ENCODE measurements at places on chromosomes 1 and 21. TPM values are rescaled to one million over a fixed set of nuclear protein-coding genes. Genes with fewer than 3 reads are reported as not detected.

The LRRC3 gene
- 0.70 TPM for total RNA-seq

The MSH4 gene
- total RNA-seq, result 0.15 TPM

The PAQR6 gene
- not detected for total RNA-seq

GRCh38 chr1:241747992-241748391 lies 95.9 kb downstream of the WDR64 start:
- no peaks in the 10 kb centered on the region for H3K36me3 ChIP-seq
- H3K27me3 ChIP-seq, result no peaks in the 10 kb centered on the region
- H3K4me3 ChIP-seq, result no peak overlapping the region
- H3K27ac ChIP-seq, result no peak overlapping the region

DNA sequence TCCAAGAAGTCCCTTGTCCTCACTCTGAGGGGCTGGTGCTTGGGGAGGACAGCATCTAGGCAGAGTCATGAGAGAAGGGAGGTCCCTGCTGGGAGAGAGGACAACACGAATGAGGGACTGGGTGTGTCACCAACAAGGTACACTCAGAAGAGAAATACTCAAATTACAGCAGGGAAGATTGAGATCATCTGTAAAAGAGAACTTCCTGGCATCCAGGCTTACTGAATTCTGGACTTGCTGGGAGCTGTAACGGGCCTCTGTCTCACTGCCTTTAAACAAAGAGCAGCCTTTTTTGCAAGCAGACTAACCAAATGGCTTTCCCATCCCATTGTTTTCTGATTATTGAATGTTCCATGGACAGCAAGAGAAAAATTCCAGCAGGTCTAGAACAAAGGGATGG lies 195.7 kb upstream of the RAB4A start:
- no peaks in the 10 kb centered on the region for H3K36me3 ChIP-seq
- peak; percentile 20 for DNase-seq
- no peak overlapping the region for H3K27ac ChIP-seq
- H3K4me3 ChIP-seq, result no peak overlapping the region

DNA sequence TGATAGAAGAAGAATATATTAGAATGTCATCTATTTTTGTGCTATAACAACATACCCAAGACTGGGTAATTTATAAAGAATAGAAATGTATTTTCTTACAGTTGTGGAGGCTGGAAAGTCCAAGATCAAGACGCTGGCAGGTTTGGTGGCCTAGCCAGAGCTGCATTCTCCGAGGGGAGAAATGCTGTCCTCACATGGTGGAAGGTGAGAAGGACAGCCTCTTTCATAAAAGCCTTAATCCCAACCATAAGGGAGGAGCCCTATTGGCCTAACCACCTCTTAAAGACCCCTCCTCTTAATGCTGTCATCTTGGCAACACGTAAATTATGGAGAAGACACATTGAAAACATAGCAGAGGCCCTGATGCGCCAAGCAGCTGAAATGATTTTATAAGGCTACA lies 60.1 kb upstream of the KAZN start:
- DNase-seq, result no peak
- no peak overlapping the region for H3K4me3 ChIP-seq
- no peak overlapping the region for H3K27ac ChIP-seq
- no peaks in the 10 kb centered on the region for H3K27me3 ChIP-seq

GRCh38 chr1:27414091-27414490 lies 21.7 kb downstream of the GPR3 start:
- H3K36me3 ChIP-seq, result no peaks in the 10 kb centered on the region
- no peak for DNase-seq
- no peak overlapping the region for H3K4me3 ChIP-seq
- no peaks in the 10 kb centered on the region for H3K27me3 ChIP-seq
- peak overlapping the region; percentile 32 for H3K27ac ChIP-seq
- peaks cover 28% of the 10 kb centered on the region for H3K4me1 ChIP-seq

DNA sequence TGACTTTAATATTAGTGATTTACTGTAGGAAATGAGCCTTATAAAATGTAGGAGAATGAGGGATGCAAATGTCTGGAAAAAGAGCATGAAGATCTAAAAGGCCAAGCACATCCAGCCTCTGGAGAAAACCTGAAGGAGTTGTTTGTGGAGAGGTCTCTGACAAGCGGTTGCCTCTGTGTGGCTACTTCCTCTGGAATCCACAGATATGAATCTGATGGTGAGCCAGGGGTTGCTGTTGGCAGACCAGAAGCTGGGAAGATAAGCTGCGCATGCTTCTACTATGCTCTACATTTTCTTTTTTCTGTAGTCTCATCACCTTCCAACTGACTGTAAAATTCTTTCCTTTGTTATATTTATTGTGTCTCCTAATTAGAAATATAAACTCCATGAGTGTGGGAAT lies 248.6 kb downstream of the OLFM3 start:
- no peak overlapping the region for H3K4me3 ChIP-seq
- H3K36me3 ChIP-seq, result no peaks in the 10 kb centered on the region
- no peak for DNase-seq

- H3K4me3 ChIP-seq, result no peak overlapping the region
- peaks cover 7% of the 10 kb centered on the region for H3K4me1 ChIP-seq
- H3K36me3 ChIP-seq, result no peaks in the 10 kb centered on the region
- no peak overlapping the region for H3K27ac ChIP-seq
Measured at GRCh38 chr1:153465811-153466636, 5.6 kb upstream of the S100A7 start.

GRCh38 chr1:24643363-24644099 lies 429 bp downstream of the SRRM1 start:
- H3K4me1 ChIP-seq, result peaks cover 23% of the 10 kb centered on the region
- H3K27ac ChIP-seq, result peak overlapping the region; percentile 92
- H3K36me3 ChIP-seq, result no peaks in the 10 kb centered on the region
- H3K4me3 ChIP-seq, result peak overlapping the region; percentile 84

- H3K36me3 ChIP-seq, result no peaks in the 10 kb centered on the region
- no peaks in the 10 kb centered on the region for H3K27me3 ChIP-seq
- no peaks in the 10 kb centered on the region for H3K4me1 ChIP-seq
- DNase-seq, result no peak
Measured at GRCh38 chr1:31828341-31828740, 12.5 kb upstream of the SPOCD1 start.

- H3K4me1 ChIP-seq, result peaks cover 14% of the 10 kb centered on the region
- no peaks in the 10 kb centered on the region for H3K27me3 ChIP-seq
- peak; percentile 67 for DNase-seq
- peak overlapping the region; percentile 70 for H3K27ac ChIP-seq
- peaks cover 49% of the 10 kb centered on the region for H3K36me3 ChIP-seq
- H3K4me3 ChIP-seq, result no peak overlapping the region
Measured at GRCh38 chr1:12573015-12573825, 44.8 kb downstream of the DHRS3 start.

Data from gastrocnemius medialis (tissue), 4 donors.